ENCODE measurements at places on chromosomes 1 and 21.

GRCh38 chr1:157437296-157437695, 115.0 kb downstream of the FCRL5 start:
- DNase-seq: no peak

DNA sequence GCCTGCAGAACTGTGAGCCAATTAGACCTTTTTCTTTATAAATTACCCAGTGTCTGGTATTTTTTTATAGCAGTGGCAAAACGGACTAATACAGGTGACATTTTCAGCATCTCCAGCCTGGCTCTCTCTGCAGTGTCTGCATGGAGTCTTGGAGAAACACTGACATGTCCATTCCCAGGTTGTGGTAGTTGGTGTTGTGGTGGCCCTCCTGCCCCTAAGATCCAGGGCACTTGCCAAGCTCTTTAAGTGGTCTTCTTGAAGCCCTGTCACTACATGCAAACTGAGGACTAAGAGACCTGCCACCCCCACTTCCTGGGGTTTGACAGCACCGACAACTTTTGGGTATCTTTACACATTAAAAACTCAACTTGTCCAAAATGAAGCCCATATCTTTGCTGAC, 419.4 kb downstream of the NPHP4 start:
- DNase-seq: no peak

DNA sequence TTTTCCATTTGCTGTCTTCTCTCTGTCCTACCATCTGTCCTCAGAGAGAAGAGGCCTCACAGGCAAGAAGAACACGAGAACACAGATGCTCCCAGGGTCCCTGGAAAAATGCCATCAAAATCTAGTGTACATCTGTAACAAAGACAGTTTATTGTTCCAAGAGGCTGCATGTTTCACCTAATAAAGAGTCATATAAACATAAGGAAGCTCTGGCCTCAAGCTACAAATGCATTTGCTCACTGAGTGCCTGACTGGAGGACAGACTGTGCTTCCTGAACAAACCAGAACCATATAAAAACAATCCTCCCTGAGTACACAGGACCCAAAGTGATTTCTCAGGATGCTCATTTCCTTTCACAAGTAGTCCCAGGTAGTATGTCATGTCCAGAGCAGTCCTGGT, 76.3 kb upstream of the SLC44A3 start:
- peak; percentile 73 for DNase-seq

DNA sequence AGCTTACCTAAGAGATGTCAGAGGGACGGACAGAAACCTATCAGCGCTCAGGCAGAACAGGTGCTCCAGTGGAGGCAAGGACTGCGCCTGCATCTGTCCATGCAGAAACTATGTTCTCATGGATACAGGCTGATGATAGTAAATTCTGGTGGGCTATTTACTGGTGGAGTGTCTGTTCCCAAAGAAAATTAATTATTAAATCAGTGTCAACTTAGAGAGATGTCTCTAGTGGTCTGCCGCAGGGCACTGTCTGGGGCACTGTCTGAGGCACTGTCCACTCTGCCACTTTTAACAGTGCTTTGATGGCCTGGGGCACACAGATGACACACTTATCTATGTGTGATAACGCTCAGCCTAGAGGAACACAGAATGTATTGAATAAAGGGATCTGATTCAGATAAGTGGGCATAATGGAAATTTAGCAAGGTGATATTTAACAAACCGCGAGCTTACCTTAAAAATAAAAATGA, 148.1 kb downstream of the RGS7 start:
- DNase-seq: no peak

DNA sequence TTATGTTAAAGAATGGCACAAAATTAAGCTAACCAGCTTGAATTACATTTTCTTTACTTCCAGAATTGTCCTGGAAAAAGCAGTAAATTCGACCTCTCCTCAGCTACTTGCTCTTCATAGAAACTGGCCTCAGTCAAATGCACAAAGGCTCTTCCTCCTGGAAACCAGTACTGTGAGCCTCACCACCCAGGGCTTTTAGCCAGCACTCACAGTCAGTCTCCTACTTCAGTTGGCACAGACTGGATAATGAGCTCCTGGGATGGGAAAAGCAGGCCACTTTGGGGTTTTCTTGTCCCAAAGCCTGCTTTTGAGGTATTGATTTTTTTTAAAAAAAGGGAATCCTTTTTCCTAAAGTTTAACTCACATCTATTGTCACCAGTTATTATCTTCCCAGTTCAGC, 40.4 kb downstream of the SCYL3 start:
- no peak for DNase-seq

DNA sequence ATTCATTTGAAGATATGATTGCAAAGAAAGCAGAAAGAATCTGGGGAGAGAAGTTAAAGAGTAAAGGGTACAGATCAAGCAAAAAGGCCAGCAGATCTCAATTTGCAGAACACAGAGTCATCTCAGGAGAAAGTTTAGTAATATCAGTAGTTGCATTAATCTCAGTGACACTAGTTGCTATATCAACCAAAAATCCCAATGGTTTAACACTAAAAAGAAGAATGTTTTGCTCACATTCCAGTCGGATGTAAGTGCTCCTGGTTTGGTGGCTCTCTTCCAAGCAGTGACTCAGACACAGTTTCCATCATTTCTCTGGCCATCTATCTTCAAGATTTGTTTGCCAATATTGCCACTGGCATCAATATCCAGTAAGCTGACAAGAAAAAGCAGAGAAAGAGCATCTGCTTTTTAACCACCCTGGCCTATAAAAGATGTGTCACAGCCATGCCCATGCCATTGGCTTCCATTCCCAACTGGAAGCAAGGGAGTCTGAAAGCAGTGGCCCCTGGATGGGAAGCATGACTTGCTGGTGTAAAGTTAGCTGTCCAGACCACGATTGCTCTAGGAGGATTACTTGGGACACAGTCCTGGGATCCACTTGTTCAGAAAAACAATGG, 45.5 kb upstream of the AIM2 start:
- no peak for DNase-seq

- DNase-seq: no peak
These were observed 18.6 kb upstream of the ANKRD45 start for GRCh38 chr1:173688300-173688699.

- no peak for DNase-seq
These were observed 2.4 kb downstream of the TSPEAR start for GRCh38 chr21:44708866-44709425.

DNA sequence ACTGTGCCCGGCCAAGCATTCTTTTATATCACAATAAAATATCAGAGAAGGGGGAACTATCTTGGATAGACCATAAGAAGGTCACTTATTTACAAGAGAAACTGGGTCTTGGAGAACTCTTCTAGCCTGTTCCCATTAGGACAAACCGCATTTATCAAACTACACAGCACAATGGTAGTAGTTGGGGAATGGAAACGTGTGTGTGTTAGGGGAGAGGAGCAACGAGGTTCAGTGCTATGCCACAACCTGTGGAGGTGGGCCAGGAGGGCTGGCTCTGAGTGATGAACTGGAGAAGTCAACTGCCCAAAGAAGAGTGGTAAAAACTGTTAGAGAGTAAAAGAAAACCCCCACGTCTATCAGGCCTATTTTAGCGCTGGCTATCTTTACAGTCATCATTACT, 1.6 kb downstream of the DONSON start:
- no peak for DNase-seq

DNA sequence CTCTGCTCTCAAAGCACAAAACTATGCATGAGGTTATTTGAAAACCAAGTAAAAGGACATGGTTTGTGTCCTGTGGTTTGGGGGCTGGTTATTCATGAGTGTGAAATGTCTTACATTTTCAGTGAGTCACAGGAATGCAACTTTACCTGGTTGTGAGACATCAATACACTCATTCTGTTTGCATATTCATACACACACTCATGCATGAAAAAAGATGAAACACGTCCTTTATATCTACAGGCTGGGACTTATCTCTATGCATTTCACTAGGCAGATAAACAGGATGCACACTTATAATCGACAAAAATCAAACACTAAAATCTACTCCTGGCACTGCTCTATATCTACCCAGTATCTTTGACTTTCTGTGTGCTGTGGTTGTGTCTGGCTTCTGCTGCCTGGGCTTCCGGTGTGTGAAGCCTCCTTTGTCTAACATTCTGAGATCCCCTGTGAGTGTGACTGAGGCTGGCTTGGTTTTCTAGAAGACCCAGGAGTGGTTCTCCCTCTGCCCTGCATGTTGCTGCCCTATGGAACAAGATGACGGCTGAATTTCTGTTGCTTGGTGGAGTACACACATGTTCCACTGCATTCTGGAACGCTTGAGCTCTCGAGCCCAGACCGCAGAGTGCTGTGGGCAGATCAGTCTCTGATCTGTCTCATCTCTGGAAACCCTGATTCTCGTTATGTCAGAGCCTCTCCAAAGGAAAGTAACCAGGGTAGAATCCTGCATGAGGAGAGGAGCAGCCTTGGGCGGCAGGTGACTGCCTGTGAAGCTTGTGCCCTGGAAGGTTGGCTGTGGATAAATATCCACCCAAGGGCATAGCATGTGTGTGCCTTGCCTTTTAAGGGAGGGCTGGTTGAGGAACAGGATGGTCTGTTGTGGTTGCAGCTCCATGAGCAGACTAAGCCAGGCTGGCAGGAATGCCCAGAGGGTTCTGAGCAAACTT, 19.7 kb upstream of the FASLG start:
- DNase-seq: no peak

DNA sequence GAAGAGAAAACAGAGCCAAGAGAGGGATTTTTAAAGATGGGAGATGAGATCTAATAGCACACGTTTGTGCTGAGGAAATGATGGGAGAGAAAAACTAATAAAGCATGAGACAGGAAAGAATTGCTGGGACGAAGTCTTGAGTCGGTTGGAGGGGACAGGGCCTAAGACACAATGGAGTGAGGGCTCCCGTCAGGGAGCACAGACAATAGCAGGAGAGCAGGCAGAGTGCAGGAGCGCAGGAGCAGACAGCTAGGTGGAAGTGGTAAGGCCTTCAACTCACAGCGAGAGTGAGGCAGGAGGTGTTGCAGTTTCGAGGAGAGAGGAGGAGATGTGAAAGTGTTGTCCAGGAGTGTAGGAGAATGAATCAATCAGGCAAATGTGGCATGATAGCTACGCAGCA, 59.9 kb upstream of the SOX13 start:
- no peak for DNase-seq

GRCh38 chr1:230517786-230518185, 91.7 kb upstream of the PGBD5 start:
- no peak for DNase-seq

GRCh38 chr1:104435255-104435654, 685.6 kb downstream of the AMY1C start:
- DNase-seq: no peak

DNA sequence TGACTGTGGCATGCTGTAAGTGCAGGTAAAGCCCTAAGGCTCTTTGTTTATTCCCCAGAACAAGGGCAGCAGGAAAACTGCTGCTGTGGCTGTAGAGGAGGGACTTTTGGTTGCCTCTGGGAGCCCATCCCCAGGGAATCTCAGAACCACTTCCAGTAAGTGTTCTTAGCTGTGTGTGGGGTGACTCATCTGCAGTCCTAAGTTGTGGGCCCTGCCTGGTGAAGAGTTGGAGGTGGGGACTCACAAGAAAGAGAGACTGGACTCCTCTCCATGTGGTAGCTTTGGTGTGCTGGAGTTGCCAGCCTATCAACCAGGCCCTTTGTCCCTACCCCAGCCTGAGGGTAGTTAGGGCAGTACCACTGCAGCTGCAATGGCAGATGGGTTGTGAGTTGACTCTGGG, 24.0 kb upstream of the DENND1B start:
- DNase-seq: no peak

- DNase-seq: no peak
These were observed 24.3 kb downstream of the AHCTF1 start for GRCh38 chr1:246907472-246907871.

DNA sequence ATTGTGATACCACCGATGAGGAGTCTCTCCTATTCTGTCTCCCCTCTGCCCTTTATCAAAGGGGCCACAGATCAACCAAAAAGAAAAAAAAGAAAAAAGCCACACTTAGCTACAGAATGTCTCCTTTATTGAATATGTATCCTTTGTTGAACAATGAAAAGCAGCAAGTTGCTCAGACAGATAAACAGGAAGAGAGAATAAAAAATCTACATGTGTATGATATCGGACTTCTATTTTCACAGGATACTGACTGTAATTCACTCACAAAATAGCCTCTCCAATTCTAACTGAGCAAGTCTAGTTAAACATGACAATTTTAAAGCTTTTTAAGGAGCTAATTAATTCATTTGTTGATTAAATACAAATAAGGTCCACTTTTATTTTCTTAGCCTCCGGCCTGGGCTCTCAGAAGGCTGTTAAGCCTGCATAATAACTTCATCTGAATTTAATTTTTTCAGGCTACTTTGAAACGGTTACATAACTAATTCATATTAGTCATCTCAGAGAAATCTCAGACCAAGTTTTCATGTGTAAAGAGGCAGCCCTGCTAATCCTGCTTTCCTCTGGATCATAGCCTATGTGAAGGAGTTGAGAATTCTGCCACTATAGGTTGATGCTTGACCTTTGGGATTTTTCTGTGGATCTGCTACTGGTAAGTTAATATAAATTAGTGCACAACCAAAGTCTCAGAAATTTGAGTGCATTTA, 304.1 kb upstream of the NR5A2 start:
- no peak for DNase-seq

- no peak for DNase-seq
These were observed at the start of gene CD101 for GRCh38 chr1:117001254-117001927. TSS of gene CD101 (plus strand) at chr1:117001760. CDS start at chr1:117001818, 58 bp downstream.

DNA sequence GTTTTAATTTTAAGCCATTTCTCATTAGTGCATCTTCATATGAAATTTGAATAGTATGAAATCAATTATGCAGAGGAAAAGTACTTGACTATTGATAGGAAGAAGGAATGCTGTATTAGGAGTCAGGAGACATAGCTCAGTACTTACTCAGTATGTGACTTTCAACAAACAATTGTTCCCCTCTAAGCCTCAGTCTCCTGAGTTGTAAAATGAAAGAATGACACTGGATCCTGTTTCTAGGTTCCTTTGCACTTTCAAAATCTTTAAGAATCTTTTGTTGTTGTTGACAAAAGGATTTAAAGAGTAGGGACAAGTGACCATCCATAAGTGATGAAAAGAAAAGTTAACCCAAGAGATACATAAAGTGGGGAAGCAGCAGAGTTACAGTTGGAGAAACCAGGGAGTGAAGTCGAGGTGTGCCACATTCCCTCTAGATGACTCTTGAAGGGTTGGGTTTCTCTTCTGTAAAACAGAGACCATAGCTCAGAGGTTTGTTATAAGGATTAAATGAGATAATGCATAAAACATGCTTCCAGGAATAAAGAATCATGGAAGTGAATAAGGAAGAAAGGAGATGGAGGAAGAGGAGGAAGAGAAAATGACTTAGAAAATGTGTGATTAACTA, 105.7 kb upstream of the KCNJ15 start:
- no peak for DNase-seq

GRCh38 chr1:38132681-38133080, 86.1 kb upstream of the POU3F1 start:
- DNase-seq: no peak

- DNase-seq: no peak
These were observed 26.9 kb downstream of the CDK18 start for GRCh38 chr1:205531191-205532025.

- DNase-seq: no peak
These were observed 110.7 kb downstream of the ETS2 start for GRCh38 chr21:38916214-38916964.

All from skin of body (tissue), 3 donors.